T-helper 22 cell (primary cell): ENCODE measurements at places on chromosomes 7 and 10.

DNA sequence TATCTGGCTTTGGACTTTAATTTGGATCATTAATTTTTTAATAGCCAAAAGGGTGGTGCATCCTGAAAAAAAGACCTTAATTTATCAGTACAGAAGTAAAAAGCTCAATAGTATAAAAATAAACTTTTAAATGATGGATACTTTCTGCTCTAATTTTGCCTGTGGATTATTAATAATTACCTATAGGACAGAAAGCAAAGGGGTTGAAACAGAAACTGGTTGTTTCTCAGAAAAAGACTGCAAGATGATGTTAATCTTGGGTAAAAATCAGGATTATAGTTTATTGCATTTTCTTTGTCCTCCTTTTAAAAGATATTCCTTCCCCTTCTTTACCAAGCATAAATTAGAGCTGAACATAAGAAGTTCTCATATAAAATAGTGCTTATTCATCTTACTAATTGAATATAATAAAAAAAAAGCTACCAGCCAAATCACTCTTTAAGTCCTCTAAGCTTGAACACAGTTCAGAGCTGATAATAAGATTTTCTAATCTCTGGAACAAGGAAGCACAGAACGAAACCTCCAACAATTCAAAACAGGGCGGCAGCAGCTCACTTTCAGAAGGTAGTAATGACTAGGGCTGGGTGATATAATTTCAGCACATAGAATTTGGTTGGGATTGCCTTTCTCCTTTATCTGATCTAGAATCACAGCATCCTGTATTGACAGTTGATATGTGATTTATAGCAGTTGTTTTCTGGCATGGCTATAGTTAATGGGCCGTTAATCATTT is 8.1 kb upstream of the GPR85 start:
- DNase-seq: no peak

DNA sequence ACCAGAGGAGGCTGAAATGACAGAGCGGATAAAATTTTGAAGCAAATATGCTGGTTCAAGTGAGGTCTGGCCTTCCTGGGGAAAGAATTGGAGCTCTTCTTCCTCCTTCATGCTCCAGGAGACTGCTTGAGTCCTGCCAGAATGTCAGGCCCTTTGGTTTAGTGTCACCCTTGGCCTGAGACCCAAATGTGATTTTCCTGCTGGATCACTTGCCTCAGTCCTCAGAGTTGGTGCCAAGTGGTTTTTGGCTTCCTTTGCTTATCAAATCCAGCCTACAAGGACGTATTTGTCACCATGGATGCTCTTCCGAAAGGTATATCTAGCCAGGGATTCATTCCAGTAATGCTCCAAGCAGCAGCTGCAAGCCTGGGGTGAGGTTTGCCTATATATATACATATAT is 118.4 kb downstream of the PLPP4 start:
- DNase-seq: no peak

DNA sequence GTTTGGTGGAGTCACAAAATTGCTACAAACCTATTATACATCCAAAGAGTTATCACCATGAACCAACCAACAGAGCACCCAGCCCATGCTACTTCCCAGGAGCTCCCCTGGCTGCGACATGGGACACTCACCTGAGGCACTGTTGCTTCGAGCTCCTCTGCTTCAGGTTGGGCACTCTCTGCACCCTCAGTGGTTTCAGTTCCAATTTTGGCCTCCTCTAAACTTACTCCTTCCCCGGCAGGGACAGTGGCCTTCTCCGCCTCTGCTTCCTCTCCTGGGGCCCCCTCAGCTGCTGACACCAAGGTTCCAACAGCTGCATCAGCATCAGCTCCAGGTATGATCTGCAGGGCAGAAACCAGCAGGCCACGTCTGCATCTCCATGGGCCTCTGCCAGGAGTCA is 120.4 kb upstream of the TARP start:
- DNase-seq: no peak

DNA sequence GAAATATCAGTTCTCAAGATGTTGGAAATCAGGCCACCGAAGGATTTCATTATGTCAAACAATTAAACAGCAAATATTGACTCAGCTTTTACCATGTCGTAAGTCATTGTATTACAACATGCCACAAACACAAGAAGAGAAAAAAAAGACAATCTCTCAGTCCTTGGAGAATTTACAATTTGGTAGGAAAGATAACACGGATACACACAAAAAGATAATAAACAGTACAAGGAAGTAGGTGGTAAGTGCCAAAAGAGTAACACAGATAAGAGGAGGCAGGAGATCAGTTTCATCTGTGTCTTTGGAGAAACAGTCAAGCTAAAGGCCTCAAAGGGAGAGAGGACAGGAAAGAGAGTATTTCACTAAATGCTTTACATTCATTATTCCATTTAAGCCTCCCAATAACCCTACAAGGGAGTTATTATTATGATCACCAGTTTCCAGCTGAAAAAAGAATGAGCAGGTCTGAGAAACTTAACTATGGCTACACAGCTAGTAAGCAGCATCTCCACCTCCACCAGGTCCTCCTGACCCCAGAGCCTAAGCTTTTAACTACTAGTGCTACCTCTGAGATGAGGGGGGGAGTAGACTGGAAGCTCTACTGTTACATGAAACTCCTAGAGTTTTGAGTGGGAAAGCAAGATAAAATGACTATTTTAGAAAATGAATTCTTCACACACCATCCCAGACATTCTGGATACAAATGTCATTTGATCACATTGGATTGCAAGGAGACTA is 13.9 kb upstream of the DNAJC1 start:
- DNase-seq: no peak

DNA sequence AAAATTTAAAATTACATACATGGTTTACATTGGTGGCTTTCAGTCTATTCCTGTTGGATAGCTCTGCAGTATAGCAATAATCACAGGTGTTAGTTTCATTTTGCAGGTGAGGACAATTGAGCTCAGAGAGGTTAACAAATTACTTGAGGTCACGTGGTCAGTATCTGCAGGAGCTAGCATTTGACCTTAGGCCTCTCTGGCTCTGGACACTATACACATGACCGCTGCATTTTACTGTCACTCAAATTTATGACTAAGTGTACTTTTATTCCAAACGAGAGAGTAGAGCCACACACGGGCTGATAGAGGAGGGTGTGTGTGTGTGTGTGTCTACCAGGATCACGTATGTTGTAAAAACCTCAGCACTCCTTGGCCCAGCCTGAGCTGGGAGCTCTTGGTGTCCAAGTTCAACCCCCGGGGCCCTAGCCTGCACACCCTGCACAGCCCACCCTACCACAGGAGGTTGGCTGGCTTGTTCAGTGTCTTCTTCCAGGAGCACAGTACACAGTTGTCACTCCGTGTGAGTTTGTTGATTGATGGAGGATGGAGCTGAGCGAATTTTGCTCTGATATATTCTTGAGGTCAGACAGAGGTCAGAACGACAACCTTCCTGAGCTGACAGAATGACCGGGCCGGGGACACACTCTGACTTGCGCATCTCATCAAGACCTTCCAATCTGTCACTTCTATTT is 272.7 kb downstream of the GFRA1 start:
- DNase-seq: no peak

GRCh38 chr10:62248465-62248864 is 20.2 kb downstream of the RTKN2 start:
- no peak for DNase-seq

- no peak for DNase-seq
Observed at GRCh38 chr7:151361193-151361959, 19.8 kb downstream of the NUB1 start.
